RPMI7951 (cell line): ENCODE measurements at places on chromosomes 7 and 10.
A peak's percentile ranks its signal among the peaks of the same experiment; 100 is the strongest.

- DNase-seq, result no peak
Measured at GRCh38 chr10:103277713-103278536, 987 bp downstream of the INA start.

DNA sequence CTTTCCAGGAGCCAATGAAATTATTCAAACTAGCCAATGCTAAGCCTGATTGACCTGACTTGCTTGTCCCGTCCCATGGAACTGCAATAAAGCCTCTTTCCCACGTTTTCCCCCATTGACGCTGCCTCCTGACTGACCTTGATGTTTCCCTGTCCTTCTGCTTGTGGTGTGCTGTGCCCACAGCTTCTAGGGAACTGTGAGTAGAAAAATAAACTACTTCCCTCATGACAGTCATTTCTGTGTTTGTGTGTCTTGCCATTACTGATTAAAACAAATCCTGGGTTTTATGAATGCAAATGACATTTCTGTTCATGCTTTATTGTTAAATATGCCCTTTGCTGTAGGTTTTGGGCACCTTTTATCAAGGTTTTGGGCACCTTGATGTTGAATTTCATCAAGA lies 91.3 kb upstream of the ABI1 start:
- no peak for DNase-seq

DNA sequence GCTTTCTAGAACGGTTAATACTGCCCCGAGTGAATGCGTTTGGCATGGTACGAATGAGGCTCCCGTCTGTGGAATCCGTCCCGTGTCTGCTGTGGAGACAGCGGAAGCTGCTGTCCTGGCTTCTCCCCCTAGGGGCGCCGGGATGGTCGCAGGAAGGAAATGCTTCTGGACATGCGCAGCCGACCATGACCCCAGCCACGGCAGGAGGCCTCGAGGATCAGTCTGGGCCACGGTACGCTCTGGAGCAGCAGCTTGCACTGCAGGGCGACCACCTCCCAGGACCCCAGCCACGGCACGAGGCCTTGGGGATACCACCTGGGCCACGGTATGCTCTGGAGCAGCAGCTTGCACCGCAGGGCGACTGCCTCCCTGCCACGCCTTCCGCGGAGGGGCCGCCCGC lies 107.9 kb downstream of the CYTH3 start:
- no peak for DNase-seq

DNA sequence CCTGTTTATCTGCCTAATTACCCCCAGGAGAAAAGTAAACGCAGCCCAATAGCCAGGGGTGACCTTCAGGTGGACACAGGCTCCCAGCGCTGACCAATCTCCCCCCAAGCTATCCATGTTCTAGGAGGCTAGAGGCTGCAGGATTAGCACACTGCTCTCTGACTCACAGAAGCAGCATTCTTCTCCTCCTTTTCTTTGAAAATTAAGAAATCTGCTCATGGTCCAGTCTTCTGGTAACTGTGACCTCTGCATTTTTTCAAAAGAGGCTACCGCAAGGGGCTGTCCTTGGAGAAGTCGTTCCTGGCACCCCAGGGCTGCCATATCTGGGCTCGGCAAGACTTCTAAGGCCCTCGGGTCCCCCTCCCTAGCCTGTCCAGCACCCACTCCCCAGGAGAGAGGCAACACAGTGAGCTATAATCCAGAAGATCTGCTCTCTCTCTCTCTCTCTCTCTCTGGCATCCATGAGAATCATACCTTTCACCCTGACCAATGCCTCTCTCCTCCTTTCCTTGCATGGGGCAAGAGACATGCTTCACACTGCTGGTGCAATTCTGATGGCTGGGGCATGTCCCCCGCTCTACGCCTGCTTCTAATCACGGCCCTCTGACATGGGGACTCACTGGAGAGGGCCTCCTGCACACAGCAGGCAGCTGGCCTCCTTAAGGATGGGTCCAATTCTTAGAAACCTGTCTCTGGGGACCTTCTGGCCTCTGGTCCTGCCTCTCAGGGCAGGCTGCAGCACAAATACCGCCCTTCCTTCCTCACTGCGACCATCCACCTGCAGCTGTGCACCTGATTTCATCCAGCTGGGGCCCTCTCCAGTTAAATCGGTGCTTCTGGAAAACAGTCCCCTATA lies 27.3 kb downstream of the ANXA11 start:
- peak; percentile 53 for DNase-seq

GRCh38 chr7:25963733-25964132 lies 188.3 kb upstream of the NFE2L3 start:
- no peak for DNase-seq

- no peak for DNase-seq
Measured at GRCh38 chr10:111525696-111526095, 448.9 kb downstream of the ADRA2A start.

- no peak for DNase-seq
Measured at GRCh38 chr10:75451831-75452230, 20.4 kb downstream of the LRMDA start.

- DNase-seq, result no peak
Measured at GRCh38 chr7:23405240-23405618, 65.1 kb downstream of the IGF2BP3 start.
